ENCODE measurements at places on chromosomes 4 and X.

GRCh38 chr4:86971355-86971683, 36.5 kb downstream of the AFF1 start:
- no peak for DNase-seq

GRCh38 chr4:86921608-86922252, 13.1 kb upstream of the AFF1 start:
- DNase-seq, result no peak

DNA sequence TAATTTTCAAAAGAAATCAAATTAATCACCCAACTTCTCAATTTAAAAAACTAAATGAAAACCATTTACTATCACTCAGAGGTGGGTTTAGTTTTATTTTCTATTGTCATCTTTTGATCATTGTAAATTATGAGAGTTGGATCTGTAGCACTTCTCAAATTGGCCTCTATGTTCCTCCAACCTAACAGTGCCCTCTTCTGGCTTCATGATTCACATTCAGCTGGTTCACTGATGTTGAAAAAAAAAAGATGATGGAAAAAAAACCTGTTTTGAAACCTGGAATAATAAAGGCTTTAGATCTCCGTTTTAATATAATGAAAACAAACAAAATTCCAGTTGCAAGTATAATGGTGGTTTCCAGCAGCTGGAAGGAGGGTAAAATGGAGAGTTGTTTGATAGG, 2.4 kb upstream of the NBDY start:
- no peak for DNase-seq

GRCh38 chr4:87152310-87153041, 67.9 kb downstream of the KLHL8 start:
- no peak for DNase-seq

DNA sequence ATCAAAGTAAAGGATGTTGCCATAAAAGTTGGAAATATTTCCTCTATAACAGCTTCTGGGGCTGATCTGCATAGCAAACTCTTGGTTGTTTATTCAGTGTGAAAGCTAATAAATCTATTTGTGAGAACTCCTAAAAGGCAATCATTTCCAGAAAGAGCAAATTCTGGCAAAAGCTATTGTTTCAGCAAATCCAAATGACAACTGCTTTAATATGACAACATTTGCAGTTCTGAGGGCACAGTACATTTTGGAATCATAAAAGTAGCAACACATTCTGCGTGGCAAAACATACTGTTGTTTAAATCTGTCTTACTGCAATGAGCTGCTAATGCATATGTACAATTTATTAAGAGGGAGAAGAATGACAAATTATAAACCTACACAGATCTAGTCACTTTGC, 818.1 kb downstream of the FSTL5 start:
- DNase-seq, result no peak

GRCh38 chrX:118392716-118393115, 46.8 kb downstream of the WDR44 start:
- no peak for DNase-seq

DNA sequence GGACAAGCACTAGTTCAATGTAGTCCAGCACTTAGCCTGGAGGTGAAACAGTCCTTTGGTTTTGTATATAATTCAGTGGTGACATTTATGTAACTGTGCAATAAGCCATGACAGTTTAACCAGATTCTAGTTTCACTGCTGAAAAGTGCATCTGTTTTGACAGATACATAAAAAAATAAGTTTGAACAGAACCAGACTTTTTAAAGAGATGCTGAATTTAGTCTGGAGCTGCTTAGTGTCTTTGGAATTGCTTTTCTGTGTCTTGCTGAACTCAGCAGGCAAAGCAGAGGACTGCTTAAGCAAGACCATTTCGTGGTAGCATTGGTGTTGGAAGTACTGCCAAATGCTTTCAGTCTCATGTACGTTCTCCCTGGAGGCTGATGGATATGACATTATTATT, 393.5 kb downstream of the MAPK10 start:
- DNase-seq, result no peak

GRCh38 chr4:134421734-134422133, 220.1 kb upstream of the PABPC4L start:
- DNase-seq, result no peak

DNA sequence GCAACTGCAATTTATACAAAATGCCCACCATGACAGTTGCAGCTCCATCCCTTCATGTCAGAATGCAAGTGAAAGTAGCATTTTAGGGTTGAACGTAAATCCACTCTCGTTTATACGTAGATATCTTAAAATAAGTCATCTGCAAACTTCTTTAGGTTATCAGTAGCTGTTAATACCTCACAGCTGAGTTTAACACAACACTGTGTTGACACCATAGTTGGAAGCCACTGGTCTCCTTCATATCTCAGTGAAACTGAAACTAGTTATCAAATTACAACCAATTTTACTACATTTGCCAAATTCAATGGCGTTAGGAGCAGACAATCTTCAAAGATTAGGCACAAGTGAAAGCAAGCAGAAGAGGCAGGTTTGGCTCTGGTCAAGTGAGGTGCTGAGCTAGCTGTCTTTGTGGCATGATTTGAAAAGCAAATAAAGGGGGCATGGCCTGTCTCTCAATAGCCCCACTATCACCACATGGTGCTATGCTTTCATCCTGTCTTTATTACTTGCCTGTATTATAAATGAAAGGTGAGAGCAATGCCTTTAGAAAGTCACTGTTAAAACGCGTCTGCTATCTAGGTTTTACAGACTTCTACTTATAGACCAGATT, 12.3 kb downstream of the PPP3CA start:
- peak; percentile 15 for DNase-seq

DNA sequence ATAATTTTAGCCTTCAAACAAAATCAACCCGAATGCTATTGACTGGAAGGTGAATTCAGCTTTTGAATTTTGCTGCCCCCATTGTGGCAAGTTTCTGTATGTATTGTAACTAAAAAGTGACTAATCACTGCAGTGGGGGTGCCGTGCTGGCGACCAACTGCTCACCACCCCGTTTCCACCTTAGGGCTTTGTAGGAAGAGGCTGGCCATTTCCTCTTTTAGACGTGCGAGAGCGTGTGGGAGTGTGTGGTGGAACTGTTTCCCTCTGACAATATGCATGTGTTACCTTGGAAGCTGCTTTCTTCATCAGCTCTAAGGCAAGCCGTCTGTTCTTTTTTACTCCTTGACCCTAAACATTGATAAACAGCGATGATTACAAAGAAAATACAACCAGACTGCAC, 78.8 kb downstream of the SEL1L3 start:
- DNase-seq, result no peak

DNA sequence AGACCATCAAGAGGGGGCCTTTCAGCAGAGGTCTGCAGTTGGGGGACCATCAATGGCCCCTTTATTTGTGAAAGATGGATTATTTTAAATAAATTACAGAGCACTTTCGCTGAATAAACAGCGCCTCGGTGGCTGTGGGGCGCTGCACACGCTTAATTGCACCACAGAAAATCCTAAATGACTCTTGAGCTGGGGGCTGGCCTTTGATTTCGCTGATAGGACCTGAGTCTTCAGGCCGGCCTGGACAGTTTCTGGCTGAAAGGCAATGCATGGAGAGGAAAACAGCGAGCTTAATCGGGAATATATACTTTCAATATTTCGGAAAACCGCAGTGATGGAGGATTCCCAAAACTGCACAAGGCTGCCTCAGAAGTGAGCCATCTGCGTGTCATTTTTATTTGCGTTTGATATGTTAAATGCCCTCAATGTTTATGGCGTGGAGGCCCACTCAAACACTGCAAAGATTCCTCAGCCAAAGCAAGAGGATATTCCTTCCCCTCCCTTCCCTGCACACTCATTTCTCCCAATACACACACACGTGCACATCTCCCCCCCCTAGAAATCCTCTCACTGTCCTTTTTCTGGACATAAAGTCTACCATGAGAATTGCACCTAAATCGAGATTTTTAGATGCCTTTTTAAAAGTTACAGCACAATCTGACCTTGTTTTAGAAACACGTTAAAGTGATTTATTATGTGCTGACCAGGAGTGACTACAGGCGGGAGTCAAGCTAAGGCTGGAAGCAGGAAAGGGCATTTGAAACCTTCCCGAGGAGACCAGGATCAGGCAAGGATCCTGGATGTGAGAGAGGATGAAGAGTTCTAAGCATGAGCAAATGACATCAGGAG, 340.7 kb downstream of the RAB28 start:
- DNase-seq, result no peak

DNA sequence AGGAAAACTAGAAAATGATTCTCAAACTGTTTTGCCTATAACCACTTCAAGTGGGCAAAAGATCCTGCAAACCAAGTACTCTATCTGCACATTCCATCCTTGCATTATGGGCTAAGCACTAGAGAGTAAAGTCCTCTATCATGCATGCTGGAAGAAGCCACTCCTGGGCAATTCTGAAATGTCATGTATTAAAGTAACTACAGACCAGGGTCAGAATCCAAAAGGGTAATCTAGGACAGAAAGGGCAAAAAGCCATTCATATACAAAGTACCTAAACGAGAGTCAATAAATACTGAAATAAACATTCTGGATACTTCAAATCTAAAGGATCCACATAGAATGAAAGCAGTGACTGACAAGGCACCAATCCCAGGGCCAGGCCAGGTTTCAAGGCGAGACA, 1.0 kb downstream of the SNX12 start:
- no peak for DNase-seq

DNA sequence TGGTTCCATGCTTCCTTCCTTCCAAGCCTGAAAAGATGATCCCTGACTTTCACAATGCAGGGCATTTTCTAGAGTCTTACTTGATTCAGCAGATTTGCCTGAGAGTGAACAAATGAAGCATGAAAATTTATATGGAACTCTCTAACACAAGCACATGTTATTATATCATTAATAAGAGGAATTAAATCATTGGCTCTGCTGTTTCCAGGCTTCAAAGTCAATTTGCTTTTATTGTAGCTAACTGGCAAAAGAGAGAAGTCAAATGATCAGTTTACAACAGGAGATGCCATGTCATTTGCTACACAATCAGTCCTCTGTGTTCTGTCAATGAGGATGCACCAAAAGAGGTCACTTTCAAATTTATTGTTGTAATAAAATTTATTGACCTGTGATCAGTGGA, 101.5 kb upstream of the UGT8 start:
- DNase-seq, result no peak

GRCh38 chr4:18314731-18315130, 293.2 kb upstream of the LCORL start:
- DNase-seq, result no peak

DNA sequence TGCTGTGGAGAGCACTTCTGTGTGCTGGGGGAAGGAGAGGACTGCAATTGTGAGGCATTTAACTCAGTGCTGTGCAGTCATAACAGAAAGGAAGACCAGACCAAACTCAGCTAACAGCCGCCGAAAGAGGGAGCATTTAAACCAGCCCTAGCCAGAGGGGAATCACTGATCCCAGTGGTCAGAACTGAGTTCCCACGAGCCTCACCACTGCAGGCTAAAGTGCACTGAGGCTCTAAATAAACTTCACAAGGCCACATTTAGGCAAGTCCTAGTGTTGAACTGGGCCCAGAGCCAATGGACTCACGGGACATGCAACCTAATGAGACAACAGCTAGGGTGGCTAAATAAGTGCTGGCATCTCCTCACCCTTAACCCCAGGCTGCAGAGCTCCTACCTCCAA, 20.4 kb downstream of the IQCM start:
- DNase-seq, result no peak

DNA sequence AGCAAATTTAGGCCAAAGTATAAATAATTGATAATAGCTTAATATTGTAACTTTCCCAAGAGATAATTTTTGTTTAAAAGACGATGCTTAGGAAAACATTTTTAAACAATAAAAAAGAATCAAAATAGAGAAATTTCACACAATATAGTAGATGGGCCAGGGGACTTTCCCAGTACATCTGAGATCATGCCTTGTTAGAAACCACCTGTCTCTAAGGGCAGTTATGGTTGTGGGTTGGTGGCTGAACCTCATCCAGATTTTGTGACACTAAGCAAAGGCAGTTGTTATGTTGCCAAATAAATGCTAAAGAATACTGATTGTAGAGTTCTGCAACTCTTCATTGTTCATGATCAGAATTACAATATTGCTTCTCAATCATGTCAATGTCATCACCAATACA, 270.6 kb downstream of the BANK1 start:
- DNase-seq, result no peak

DNA sequence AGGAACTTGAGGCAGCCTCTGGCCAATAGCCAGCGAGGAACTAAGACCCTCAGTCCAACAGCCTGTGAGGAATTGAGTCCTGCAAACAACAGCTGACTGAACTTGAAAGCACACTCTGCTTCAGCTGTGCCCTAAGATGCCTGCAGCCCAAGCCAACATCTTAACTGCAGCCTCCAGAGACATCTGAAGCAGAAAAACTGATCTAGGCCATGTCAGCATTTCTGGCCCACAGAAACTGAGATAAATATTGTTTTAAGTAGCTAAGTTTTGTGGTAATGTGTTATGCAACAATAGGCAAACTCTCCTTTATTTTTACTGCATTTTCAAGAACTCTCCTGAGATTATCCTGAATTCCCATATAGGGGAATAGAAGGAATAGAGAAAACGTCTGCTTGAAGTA, 24.4 kb upstream of the PIGA start:
- DNase-seq, result no peak

DNA sequence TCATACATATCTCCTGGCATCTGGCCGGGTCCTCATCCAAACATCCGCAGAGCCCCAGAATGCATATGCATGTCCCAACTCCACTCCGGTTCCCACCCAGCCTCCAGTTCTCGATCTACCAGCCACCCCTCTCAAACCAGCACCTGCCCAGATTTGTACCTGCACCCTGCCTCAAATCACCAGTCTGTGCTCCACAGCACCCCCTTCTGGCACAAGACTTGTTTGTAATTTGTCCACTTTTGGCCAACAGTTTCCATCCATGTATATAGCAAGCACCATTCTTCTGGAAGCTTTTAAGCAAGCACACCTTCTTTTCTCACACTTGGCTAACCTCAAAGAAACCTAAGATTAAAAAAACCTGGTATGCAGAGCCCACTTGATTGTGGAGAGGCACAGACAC, 644.1 kb downstream of the MID1IP1 start:
- no peak for DNase-seq

- no peak for DNase-seq
Observed at GRCh38 chr4:93466446-93466845, 362.1 kb upstream of the ATOH1 start.

- DNase-seq, result no peak
Observed at GRCh38 chrX:12986886-12987285, 12.0 kb downstream of the TMSB4X start.

DNA sequence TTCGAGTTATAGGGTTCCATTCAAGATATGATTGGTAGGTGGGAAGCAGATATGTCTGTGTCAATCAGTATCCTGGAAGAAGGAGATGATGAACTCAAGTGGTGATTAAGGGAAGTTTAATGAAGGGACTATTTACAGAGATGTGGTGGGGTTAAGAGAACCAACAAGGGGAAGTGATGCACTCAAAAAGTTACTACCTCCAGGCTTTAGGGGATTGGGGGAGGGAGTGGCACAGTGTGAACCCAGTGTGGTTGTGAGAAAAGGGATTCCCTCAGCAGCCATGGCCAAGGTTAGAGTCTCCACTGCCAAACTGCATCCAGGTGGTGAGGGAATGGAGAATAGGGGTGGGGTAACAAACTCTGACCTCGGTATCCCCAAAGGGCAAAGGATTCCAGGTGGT, 27.9 kb downstream of the PKD2 start:
- no peak for DNase-seq

All from COR-L47 (cell line).